ENCODE measurements at places on chromosomes 3 and 15.
A peak's percentile ranks its signal among the peaks of the same experiment; 100 is the strongest.

GRCh38 chr3:53688066-53688465 is 158.2 kb downstream of the CHDH start:
- no peak for DNase-seq

DNA sequence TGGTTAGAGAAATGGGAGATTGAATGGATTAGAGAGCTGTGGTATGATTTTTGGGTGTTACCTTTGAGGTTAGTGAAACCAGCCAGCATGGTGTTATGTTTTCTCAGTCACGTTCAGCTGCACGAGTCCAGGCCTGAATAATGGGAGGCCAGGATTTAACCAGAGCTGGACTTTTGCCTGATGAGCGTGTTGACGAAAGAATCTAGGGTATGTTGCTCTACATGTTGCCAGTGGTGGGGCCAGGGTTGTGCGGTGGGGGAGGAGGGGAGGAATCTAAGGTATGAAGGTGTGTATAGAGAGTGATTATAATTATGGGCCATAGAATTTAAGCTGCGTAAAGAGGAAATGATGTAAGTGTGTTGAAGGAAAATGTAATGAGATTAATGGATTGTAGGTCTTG is 22.8 kb downstream of the MINDY2 start:
- DNase-seq: no peak

DNA sequence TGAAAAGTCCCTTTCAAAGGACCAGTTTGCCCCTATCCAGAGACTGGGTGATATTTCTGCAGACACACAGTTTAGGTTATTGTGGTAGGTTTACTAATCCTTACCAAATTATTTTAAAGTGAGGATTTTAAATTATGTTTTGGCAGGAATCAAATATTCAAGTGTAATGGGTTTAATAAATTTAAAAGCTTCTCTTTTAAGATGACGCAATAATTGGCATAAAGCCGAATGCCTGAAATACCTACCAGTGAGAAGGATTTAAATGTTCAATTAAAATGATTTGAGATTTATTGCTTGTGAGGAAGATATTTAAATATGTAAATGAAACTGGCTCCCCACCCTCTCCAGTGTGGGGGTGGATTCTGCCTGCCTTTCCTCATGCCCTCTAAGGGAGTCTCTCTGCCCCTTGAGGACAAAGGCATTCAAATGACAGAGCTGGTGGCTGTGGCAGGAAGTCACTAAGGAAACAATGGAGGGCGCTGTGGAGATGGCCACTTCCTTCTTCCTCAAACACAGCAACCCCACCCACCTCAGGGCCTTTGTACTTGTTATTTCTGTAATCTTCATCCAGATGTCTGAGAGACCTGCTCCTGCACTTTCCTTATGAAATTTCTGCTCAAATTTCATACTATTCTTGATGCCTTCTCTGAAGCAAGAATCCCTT is 131.7 kb downstream of the TNIK start:
- DNase-seq: peak; percentile 10

DNA sequence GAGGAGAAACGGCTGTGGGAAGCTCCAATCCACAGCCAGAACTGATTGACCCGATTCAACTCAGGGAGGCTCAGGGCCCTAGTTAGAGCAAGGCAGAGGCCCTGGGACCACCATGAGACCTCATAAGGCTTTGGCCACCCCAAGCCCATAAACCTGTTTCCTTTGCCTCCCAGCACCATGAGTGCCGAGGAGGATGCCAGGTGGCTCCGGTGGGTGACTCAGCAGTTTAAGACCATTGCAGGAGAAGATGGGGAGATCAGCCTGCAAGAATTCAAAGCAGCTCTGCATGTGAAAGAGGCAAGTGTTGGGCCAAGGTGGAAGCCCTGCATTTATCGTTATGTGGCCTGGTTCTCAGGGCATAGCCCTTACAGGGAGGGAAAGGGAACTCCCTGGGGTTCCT is 11.9 kb downstream of the NOX5 start:
- DNase-seq: no peak

DNA sequence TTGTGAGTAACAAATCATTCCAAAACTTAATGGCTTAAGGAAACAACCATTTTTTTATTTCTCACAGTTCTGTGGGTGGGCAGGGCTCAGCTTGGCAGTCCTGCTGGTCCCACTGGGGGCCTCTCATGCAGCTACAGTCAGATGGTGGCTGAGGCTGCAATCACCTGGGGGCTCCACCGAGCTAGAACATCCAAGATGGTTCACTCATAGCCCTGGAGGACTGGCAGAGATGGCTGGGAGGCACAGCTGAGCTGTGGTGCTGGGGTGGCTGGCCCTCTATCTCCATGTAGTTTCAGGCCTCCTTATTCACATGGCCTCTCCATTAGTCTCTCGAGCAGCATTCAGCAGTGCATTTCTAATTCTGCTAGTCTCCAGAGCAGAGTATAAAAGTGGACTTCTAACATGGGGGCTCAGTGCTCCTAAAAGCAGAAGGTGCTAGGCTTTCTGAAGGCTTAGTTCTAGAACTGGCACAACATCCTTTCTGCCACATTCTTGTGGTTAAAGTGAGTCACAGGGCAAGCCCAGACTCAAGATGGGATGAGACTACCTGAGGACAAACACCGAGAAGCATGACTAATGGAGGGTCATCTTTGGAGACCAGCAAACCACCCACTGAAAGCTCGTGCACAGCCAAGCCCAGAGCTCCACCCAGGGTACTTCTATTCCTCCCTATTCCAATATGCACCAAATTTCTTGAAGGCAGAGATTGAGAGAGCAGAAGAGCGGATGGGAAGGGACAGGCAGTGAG is 6.3 kb downstream of the CAV3 start:
- DNase-seq: no peak

DNA sequence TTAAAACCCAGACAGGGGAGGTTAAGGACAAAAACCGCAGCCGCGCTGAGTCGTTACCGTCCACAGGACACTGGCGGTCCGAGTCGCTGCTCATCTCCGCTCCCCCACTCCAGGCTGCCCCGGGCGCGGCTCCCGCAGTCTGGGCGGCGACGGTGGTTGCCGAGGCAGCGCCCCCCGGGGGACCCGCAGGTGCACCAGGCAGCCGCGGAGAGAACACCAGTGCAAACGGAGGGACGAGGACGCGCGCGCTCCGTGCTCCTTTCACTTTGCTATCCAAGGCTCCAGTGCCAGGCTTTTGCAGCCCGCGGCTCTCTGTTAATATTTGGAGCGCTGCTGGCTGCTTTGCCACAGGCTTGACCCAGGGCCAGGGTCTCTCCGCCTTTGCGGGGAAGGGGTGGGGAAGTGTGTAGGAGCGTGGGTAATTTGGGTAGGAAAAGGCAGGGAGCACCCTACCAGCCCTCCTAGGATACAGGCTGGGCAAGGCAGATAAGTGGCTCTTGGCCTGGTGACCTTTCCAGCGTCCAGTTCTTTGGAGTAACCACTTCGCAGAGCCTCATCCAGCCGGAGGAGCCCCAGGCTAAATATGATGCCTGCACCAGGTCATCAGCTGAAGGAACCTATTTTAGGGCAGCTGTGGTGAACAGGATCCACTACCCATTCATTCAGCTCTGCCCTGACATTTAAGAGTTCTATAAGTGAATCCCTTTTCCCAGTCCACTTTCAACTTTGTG is at the start of gene GADL1:
Gene GADL1 (minus strand): TSS at position 141 of the 731 bp plus-strand sequence. CDS start 47 bp downstream, at position 94.
- DNase-seq: no peak

DNA sequence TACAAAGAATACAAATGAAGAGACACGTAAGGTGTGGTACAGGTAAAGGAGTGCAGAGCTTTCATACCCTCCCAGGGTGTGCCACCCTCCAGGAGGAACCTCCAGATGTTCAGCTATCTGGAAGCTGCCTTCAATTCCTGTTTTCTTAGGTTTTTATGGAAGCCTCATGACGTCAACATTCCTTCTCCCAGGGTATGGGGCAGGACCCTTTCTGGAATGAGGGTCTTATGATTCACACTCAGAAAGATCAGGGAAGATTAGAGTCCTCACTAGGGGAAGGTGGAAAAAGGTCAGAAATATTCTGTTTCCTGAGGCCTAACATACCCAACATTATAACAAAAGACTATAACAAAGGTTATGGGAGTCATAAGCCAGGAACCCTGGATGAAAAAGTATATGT is 99.8 kb upstream of the PLCL2 start:
- no peak for DNase-seq

GRCh38 chr3:45170096-45170495 is 23.9 kb upstream of the CDCP1 start:
- no peak for DNase-seq

- no peak for DNase-seq
Observed at GRCh38 chr3:105083945-105084344, 282.8 kb upstream of the ALCAM start.

- DNase-seq: no peak
Observed at GRCh38 chr3:105812194-105812586, 56.6 kb downstream of the CBLB start.

DNA sequence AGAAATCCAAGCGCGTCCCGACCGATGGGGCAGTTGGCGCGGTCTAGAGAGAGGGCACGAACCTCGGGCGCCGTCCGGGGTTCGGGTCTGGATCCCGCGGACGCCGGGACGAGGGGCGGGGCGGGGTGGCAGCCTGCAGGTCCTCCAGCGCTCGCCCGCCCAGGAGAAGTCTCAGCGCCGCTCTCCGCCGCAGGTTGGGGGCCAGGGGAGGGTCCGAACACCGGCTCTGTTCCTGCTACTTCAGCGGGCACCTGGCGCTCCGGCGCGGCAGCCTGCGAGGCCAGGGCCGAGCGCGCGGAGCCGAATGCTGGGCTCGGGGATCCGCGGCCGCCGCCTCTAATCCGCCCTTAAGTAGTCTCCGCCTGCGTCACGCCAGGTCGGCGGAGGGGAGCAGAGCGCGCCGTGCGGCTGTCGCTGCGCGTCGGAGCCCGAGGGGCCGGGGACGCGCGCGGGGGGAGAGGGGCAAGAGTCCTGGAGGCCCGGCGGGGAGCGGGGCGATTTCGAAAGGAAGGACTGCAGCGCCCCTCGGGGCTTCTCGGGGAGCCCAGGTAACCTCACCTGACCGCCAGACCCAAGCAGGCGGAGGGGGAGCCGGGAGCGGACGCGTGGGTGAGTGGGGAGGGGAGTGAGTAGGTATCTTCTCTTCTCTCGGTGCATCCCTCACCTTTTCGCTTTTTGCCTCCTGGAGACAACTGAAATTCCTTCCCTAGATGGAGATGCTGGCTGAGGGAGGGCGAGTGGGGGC is at the start of gene GJD2:
Gene GJD2 (minus strand): TSS at position 325 of the 745 bp plus-strand sequence. CDS start 510 bp downstream, outside the sequence.
- DNase-seq: no peak

DNA sequence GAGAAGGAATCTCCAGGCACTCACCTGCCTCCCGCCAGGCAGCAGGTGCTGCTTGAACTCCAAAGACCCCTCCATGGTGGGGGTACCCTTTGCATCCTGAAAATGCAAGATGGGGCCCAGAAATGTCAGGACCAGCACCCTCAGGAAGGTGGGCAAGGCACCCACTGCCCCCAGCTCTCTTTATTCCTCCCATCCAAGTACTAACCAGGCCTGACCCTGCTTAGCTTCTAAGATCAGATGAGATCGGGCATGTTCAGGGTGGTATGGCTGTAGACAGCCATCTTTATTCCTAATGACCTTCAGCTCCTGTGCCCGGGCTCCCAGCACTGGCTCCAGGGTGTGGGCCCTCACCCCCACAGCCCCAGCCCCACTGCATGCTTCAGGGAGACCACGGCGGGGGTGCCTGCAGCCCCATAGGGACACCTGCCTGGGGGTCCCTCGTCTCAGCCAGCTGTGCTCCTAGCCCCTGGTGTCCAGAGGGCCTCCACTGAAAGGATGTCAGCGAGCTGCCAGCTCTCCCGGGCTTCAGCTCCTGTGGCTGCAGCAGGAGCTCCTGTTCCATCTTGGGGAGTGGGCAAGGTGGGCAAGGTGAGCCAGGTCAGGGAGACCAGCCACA is 13.2 kb downstream of the PLA2G4B start:
- DNase-seq: no peak

GRCh38 chr15:38076786-38077185 is 142.3 kb downstream of the TMCO5A start:
- DNase-seq: no peak

DNA sequence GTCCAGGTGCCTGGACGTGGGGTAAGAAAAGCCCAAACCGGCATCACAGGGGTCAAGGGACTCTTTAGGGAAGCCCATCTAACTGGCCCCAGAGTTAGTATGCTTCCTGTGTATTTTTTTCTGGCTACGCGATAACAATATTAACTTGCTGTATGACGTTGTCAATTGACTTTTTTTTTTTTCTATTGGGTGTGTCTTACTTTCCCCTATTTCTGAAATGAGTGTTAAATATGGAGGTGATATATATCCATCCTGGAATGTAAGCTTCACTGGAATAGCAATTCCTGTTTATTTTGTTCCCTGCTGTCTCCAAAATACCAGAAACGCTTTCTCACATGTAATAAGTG is 598 bp upstream of the GMNC start:
- no peak for DNase-seq
